ENCODE measurements at places on chromosomes 5 and 9.

DNA sequence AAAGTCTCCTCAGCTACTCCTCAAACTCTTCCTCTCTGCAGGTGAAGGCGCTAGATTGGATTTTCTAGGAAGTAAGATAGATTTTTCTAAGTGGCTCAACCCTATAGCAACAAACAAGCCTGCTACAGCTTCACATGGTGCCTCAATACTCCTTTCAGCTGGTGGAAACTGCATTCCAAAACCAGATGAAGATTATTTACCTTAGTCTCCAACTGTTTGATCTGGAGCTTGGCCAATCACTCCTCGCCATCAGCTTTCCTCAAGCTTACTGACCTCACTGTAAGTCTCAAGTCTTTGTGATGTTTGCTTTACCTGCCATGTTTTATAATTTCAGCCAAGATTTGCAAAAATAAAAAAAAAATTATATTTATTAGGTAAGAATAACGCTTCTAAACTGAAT is 622.4 kb downstream of the CHSY3 start:
- DNase-seq = no peak

- no peak for DNase-seq
Observed at GRCh38 chr5:172010278-172010677, 3.8 kb upstream of the FBXW11 start.

DNA sequence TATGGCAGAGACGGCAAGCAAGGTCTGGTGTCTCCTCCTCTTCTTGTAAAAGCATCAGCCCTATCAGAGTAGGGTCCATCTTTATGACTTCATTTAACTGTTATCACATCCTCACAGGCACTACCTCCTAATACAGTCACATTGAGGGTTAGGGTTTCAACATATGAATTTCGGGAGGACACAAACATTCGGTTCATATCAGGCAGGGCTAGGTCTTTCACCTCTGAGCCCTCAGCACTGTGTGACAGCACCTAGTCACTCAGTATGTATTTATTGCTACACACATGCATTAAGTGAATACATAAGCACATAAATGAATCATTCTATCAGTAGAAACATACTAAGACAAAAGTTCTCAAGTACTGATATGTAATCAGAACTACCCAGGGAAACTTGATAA is 9.4 kb upstream of the BTF3 start:
- no peak for DNase-seq

GRCh38 chr5:98639274-98639673 is 134.2 kb upstream of the RGMB start:
- no peak for DNase-seq

GRCh38 chr9:87259543-87260518 is 237.8 kb upstream of the DAPK1 start:
- no peak for DNase-seq

DNA sequence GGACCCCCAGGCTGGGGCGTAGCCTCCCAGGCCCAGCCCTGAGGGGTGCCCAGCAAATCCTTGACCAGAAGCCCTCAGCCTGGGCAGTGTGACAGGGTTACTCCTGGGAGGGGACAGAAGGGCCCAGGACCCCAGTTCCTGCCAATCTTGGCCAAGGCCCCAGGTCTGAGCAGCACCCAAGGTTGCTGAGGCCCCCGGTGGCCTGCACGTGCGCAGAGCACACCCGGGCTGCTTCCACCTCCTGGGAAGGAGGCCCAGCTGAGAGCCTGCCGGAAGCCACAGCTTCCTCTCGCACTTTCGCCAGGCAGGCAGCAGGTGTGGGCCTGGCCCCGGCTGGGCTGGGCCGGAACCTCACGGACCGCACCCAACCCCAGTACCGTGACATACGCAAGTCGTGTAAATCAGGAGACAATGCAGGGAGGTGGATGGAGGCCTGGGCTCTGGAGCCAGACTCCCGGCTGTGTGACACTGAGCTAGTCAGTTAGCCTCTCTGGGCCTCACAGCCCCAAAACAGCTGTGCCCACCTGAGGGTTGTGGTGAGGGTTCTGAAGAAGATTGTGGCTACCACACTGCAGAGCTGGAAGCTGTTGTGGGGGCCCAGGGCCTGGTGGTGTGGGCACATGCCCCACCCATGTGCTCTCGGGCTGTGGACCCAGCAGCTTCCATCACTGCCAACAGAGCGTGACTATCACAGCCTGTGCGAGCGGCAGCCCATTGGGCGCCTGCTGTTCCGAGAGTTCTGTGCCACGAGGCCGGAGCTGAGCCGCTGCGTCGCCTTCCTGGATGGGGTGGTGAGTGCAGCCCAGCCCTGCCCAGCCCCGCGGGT is 5.1 kb downstream of the GRK6 start:
- no peak for DNase-seq

DNA sequence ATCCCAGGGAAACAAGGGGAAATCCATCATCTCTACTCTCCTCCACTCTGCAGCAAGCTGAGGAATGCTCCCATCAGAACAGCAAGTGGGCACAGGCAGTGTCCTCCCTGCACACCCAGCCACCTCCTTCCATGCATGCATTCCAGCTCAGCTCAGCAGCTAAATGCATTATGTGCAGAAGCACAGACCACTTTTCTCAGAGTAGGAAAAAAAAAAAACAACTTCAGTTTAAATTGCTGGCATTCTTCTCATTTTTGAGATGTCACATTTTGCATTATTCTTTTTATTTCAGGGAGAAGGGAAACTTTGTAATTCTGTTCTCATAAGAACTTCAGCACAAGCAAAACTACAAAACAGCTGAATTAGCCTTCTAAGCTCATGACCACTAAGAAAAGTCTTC is 312.2 kb downstream of the SEMA5A start:
- DNase-seq = no peak

- DNase-seq = no peak
Observed at GRCh38 chr5:51194671-51195070, 188.6 kb upstream of the ISL1 start.

- no peak for DNase-seq
Observed at GRCh38 chr5:38590838-38591522, 34.5 kb upstream of the LIFR start.

DNA sequence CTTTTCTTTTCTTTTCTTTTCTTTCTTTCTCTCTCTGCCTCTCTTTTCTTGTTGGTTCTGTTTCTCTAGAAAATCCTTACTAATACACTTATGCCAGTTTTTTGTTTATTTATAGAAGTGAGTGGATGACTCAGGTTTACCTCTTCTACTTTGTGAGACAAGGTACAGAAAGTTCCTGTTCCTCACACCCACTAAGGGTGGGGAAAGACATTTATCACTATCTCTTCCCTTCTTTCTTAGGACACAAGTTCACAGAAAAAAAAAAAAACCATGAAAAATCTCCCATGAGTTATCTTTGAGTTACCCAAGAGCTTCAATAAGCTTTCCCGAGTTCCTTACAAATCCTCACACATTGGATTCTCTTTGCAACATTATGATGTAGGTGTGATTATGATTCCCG is 60.9 kb upstream of the CD180 start:
- DNase-seq = no peak

DNA sequence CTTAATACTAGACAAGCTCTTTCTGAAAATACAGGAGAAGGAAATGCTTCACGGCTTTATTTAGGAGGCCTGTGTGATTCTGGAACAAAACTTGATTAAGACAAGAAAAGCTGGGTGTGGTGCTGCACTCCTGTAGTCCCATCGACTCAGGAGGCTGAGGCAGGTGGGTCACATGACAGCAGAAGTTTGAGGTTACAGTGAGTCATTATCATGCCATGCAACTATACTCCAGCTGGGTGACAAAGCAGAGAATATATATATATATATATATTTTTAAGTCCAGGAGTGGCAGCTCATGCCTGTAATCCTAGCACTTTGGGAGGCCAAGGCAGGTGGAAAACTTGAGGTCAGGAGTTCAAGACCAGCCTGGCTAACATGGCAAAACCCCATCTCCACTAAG is 33.1 kb upstream of the SPIN1 start:
- DNase-seq = no peak

GRCh38 chr5:134576386-134577021 is 51.0 kb downstream of the JADE2 start:
- DNase-seq = no peak

GRCh38 chr5:1973391-1974013 is 90.8 kb upstream of the IRX4 start:
- DNase-seq = no peak

DNA sequence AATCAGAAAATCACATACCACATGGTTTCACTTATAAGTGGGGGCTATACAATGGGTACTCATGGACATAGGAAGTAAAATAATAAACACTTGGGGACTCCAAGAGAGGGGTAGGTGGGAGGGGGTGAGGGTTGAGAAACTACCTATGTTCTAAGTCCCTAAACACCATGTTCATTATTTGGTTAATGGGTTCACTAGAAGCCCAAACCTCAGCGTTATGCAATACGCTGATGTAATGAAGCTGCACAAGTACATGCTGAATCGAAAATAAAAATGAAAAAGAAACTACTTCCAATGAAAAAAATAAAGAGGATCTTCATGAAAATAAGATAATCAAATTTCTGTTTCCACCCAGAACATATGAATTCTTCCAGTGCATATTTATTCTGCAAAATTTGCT is 208.5 kb downstream of the TMEM161B start:
- no peak for DNase-seq

- DNase-seq = no peak
Observed at GRCh38 chr9:107703651-107704050, 214.1 kb upstream of the KLF4 start.

DNA sequence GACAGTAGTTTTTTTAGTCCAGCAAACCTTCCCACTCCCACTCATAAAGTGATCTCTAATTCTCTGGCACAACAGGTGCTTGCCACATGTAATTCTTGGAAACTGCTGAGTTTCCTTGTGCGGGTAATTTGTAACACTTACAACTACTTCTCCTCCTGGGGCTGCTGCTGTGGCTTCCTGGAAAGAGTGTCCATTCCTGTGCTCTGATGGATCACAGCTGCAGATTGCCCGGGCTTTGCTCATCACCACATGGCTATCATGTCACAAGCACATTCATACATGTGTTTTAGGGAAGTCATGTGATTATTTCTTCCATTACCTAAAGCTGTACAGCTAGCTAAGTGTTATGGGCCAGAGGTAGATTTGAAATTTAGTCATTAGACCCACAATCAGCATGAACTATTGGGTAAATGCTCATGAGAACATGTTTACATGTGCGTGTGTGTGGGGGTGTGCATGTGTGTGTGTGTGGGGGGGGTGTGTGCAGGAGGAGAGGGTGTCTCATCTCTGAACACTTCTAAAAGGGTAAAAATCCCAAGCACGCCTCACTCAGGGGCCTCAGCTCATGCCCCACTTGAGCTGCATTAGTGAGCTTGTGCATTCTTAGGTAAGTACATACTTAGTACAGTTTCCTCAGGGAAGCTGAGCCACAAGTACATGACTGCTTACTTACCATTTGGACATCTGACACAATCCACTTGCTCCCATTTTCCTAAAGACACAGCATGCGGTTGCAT is 118.1 kb upstream of the CCDC112 start:
- no peak for DNase-seq

DNA sequence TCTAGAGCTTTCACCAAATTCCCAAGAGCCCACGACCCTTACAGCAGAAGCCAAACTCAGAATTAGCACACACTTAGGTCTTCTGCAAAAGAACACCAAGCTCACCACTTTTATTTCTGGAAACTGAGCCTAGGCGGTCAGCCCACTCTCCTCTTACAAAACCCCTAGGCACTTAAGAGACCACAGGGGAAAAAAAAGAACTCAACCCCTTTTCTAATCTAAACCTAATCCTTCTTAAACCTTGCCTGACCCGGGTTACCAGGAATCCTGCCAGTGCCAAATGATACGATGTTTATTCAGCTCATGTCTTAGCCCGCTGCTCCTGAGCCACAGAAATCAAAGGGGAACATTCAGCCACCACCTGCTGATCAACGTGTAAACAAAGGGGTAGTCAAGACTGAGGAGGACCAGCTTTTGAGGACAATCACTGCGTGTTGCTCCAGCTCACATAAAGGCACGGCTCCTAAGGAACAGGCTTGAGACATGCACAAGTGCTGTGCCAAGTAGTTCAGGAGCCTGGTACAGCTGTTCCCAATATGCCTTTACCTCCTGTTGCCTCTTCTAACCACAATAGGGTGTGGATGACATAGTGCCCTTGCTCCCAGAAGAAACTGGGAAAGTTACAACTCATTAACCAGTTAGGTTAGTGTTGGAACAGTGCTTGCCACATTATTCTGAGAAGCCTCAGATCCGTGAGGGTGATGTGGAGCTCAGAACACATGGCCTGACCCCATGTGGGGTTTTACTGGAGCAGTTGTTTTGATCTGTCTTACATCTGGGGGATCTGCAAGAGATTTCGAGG is 49.3 kb downstream of the ZFAND5 start:
- DNase-seq = no peak

DNA sequence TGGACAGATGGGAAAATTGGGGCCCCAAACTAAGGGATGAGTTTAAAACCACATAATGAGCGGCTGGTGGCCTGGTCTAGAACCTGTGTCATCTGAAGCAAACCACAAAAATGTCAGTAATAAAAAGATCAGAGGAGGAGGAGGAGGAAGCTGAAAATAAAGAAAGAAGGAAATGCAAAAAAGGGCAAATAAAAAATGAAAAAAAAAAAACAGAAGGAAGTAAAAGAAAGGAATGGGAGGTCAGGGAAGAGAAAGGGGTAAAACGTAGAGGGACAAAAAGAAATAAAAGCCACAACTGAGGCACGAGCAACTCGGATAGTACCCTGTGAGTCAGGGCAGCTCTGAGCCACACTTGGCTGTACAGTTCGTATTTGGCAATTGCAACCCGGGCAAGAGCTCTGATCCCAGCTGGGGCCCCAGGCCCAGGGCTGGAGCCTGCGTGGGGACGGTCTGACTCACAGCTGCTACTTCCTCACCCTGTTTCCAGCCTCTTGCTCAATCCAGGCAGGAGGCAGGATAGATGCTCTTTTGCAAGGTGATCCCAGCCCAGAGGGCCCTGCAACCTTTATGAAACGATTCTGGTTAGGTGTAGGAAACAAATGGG is 137.9 kb upstream of the TRIM32 start:
- no peak for DNase-seq

GRCh38 chr5:138620663-138621224 is 45.5 kb upstream of the HSPA9 start:
- DNase-seq = no peak

DNA sequence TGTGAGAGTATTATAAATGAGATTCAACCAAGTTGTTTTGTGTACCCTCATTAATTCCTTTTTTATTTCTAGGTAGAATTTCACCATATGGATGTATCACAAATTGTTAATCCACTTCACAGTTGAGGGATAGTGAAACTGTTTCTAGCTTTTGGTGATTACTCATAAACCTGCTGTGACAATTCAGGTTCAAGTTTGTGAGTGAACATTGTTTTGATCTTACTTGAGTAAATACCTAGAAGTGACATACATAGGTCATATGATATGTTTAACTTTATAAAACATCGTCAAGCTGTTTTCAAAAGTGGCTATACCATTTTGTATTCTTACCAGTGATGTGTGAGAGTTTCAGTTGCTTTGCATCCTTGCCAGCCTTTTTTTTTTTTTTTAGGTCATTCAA is 112.9 kb downstream of the CAMK4 start:
- DNase-seq = no peak
